GM10248 (cell line): ENCODE measurements at places on chromosomes 2 and 18.

DNA sequence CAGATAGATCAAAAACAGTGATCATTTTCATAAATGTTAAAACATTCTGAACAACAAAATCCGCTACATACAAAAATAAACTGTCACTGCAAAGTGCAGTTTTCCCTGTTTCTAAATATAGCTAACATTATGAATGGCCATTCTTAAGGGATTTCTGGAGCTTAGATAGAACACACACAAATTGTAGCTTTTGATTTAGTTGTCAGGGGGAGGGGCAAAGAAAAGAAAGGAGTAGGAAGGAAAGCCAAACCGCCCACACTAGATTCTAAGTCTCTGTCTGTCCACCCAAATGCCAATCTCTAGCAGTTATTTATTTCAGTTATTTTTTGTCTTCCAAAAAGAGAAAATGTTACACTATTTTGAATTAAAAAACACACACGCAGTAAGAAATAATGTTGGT is 182.4 kb downstream of the CDH2 start:
- no peak for DNase-seq

DNA sequence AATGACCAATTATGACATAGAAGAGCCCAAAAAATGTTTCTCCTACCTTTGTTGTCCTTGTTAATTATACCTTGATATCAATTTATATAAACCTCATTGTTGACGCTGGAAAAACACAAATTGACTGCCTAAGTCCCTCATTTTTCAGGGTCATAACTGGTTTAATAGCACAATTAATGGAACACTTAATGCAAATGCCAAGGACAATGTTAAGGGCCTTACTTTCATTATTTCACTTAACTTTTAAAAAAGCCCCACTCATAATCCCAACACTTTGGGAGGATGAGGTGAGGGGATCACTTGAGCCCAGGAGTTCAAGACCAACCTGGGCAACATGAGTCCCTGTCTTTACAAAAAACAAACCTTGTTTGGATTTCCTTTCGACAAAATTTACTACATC is 3.5 kb upstream of the STPG4 start:
- DNase-seq, result no peak

DNA sequence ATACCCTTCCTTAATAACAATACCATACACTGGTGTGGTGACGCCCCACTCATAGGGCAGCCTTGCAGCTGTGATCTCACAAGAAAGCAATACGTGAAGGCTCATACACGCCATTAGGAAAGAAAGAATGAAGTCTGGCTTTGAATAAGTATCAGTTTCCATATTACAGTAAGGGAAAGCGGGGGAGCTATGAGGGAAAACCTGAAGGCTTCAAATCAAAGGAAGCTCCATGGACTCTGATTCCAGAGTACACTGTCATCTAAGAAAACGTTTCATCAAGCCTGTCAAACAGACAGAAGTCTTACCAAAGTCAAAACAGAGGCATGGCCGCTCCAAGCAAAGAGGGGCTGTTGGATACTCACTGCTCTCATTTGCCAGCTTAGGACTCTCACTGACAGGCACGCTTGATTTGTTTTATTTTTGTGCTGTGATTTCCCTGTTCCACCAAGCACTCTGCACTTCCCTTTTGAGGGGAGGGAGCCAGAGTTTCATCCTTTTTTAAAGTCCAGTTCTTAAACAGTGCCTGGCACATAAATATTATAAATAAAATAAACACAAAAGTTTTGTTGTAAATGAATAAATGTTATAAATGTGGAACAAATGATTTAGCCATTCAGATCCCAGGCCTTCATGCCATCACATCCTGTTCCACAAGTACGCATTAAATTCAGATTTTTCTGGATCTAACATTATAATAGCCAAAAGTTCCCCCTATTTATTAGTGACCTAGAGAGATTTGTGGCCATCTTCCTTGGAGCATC is 221.2 kb downstream of the PIEZO2 start:
- peak; percentile 35 for DNase-seq

DNA sequence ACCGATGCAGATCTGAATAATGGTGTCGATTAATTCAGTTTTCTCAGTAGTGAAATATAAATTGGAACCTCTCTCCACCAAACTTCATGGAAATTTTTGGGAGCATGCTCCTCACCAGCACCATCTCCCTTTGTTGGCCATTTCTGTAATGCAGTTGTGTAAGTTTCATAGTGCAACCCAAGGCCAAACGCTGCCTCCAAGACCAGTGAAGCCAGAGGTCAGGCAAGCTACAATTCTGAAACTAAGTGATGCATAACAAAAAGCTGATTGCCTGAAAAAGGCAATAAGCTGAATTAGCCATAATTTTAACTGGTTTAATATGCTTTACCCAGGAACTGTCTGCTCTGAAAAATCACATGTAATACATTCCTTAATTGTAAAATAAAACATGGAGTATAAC is 138.3 kb upstream of the TACR1 start:
- no peak for DNase-seq

DNA sequence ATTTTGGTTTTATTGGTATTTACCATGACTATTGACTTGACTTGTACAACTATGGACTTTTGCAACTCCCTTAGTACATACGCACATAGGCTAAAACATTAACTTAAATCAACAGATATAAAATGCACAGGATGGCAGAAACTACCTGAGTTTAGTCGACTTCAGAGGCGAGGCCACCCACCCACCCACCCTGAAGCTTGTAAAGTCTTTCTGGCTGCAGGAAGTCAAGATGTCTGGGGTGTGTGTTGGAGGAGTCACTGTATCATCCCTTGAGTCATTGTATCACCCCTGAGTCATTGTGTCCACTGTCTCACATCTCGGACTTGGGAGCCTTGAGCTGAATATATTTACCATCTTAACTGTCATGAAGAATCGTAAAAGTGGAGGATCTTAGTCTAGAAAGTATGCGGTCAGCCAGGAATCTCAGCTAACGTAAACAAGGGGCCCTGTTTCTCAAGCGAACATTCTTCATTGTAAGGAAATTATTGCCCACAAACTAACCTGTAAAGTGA is 140.0 kb upstream of the ST6GAL2 start:
- no peak for DNase-seq

- DNase-seq, result no peak
Measured at GRCh38 chr2:30398084-30398873, 48.8 kb upstream of the LCLAT1 start.

- DNase-seq, result no peak
Measured at GRCh38 chr2:120969613-120970355, 234.1 kb downstream of the GLI2 start.

- no peak for DNase-seq
Measured at GRCh38 chr2:96577501-96577900, 40.9 kb downstream of the ARID5A start.

- DNase-seq, result no peak
Measured at GRCh38 chr2:112811841-112812306, 24.7 kb downstream of the IL1B start.

GRCh38 chr18:7870855-7871254 is 303.7 kb downstream of the PTPRM start:
- no peak for DNase-seq

DNA sequence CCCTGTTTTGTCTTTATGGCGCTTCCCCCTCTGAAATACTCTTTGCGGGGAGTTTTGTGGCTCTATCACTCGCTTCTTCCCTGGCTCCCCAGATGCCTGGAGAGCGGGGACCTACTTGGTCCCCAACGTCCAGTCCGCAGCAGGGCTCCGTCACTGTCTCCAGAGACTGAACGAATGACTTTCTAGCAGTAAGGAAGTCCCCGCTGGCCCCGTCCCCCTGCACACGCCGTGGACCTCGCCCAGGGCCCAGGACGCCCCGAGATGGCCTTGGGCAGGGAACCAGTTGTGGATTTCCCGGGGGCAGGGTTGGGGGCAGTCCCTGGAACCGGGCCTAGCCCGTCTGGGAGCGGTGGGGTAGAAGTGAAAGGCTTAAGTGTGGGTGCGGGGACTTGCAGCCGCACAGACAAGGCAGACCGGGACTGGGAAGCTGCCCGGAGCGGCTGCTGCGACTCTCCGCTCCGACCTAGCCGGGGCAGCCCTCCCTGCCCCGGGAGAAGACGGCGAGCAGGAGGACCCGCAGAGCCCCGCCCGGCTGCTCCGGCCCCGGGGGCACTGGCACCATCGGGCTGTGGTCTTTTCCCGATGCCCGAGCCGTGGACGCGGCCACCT is 821 bp upstream of the EPHA4 start:
- peak; percentile 46 for DNase-seq

GRCh38 chr2:234110219-234110618 is 59.7 kb downstream of the SPP2 start:
- no peak for DNase-seq

DNA sequence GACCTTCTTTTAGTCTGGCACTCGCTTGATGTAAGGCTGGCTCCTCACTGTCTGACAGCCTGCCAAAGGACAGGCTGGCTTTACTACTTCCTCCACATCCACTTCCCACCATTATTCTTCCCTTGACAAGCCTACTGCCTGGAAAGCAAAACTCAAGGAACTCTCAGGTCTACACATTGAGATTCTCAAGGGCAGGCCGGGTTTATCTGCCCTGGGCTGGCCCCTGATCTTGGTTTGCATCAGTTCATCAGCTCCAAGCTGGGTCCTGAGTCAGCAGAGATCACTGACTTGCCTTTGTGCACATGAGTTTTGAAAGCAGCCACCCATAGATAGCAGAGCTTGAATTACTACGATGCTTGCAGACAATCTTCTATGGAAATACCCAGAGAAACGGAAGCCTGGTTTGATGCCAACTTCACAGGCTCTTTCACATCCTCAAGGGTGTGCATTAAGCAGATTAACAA is 53.9 kb downstream of the KCTD18 start:
- DNase-seq, result no peak

DNA sequence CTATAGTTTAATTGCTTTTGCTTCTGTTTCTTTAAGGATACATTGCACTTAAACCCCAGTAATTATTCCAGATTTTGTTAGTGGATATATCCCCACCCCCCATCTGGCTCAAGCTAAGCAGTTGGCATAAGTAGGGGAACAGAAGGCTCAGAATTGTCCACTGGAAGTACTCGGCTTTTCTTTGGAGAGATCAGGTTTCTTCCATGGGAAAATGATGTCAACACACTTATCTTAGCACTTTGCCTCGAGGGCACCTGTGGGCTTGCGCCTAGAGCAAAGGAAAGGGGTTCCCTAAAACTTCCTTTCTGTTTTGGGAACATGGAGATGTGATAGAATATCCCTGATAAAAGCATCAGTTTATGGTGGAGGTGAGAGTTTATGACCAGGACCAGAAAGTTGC is 130.6 kb downstream of the FMNL2 start:
- no peak for DNase-seq

DNA sequence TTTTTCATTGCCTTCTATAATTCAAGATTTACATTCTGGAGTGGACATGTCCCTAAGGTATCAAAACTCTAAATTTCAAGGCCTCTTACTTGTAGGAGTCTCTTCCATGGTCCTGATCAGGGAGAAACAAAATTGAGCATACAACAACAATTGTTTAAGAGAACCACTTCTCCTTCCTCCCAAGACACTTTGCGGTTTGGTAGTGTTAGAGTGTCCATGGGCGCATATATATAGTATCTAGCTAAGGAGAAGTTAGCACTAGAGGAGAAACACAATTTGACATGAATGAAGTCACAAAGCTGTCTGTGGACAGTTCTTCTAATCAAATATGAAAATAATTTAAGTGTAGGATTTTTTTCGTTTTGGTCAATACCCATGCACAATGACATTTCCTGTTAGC is 349.1 kb upstream of the MAP2 start:
- DNase-seq, result no peak

GRCh38 chr18:41643427-41643826 is 311.6 kb upstream of the PIK3C3 start:
- DNase-seq, result no peak

DNA sequence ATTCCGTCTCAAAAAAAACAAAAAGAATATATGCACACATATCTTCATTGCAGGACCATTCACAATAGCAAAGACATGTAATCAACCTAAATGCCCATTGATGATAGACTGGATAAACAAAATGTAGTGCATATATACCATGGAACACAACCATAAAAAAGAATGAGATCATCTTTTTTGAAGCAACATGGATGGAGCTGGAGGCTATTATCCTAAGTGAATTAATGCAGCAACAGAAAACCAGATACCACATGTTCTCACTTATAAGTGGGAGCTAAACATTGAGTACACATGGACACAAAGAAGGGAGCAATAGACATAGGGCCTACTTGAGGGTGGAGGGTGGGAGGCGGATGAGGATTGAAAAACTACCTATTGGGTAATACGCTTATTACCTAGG is 8.8 kb downstream of the NT5C1B start:
- no peak for DNase-seq

DNA sequence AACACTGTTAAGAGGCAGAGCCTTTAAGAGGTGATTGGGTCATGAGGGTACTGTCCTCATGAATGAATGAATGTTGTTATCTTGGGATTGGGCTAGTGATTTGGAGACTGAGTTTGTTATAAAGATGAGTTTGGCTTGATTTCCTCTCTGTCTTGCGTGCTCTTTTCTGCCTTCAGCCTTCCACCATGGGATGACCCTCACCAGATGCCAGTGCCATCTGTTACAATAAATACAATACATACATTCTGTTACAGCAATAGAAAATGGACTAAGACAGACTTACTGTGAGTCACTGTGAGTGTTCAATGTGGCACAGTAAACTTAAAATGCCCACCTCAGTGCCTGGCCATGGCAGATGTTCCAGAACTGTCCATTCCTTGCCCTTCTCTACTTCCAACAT is 95.0 kb upstream of the ZFP36L2 start:
- DNase-seq, result no peak

DNA sequence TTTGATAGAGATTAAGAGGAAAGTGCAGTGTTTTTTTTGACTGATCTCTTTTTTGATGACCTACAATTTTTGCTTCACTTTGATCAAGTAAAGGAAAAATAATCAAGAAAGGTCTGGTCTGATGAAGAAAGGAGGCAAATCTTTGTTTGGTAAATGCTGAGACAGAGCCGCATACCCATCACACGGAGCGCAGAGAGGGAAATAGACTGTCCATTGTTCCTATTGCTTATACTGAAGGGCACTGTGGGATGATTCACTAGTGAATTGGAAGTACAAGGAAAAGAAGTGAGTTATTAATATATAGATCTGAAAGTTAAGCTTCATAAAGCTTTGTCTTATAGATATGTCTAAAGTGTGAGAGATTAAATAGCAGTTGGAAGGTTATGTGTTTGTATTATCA is 455.1 kb downstream of the PLCL1 start:
- no peak for DNase-seq
